Vein endothelial cell (primary cell): ENCODE measurements at places on chromosomes 1 and 21. TPM values are rescaled to one million over a fixed set of nuclear protein-coding genes. Genes with fewer than 3 reads are reported as not detected.

The OLIG2 gene
- total RNA-seq, result not detected in 2 replicates

The CYYR1 gene
- total RNA-seq, result 19.6 and 20.5 TPM in 2 replicates

The F5 gene
- total RNA-seq, result under 0.01 TPM in 1 of 2 replicates, not detected in the other

The GPR153 gene
- total RNA-seq, result 1.4 and 3.3 TPM in 2 replicates

The BARHL2 gene
- not detected in 2 replicates for total RNA-seq

The CYB561D1 gene
- 6.5 and 7.8 TPM in 2 replicates for total RNA-seq

The C1orf53 gene
- total RNA-seq, result 1.3 and 1.9 TPM in 2 replicates

The CFAP141 gene
- not detected in 2 replicates for total RNA-seq

The CFHR2 gene
- total RNA-seq, result not detected in 2 replicates
